Stimulated activated CD8-positive, alpha-beta memory T cell treated with anti-CD3 and anti-CD28 coated beads, Interleukin-4, amount 100 ng/mL, for 1 hour (primary cell): ENCODE measurements at places on chromosomes 13 and 19.

DNA sequence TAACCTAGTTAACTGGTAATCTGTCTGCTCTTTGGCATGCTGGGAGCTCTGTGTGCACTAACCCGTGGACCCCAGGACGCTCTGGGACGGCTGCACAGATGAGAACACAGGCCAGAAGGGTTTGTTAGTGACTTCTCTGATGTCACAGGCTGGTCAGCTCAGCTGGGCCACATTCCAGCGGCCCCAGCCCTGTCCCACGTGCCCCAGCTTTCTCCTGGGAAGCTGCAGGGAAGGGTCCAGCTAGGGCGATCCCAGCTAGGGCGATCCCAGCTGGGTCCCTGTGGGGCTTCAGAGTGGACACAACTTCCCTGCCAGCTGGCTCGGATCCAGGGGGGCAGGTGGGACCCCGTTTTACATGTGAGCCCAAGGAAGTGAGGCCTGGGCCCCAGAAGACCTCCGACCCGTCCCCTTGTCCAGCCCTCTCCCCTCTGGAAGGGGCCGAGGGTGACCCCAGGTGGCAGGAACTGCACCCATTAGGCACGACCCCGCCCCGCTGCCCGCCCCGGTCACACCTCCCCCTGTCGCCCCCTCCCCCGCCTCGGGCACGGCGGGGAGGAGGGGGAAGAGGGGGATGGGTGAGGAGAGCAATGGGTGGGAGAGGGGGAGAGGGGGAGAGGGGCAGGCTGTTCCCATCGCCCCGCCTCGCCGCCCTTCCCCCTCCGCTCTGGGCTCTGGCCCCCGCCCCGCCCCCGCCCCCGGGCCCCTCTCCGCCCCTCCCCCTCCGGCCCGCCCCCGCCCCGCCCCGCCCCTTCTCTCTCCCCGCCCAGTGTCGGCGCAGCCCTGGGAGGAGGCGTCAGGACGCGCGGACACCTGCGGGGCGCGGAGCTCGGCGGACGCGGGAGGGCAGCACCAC is 75.2 kb upstream of the MCF2L start:
- DNase-seq: no peak

GRCh38 chr13:60398379-60398891 is 1.4 kb downstream of the TDRD3 start:
- no peak for DNase-seq

DNA sequence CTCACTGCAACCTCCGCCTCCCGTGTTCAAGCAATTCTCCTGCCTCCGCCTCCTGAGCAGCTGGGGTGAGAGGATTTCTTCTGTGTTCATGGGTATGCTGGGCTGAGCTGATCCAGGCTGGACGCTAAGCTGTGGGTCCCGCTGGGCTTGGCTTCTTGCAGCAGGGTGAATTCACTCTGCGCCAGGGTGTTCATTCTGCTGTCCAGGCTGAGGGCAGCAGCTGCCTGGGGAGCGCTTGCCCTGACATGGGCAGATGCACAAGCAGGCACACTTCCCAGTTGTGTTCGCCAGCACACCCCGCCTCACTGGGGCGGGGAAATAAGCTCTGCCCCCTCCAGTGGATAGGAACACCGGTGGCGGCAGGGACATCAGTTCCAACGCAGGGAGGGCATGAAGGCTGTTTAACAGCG is 7.3 kb upstream of the INAFM1 start:
- no peak for DNase-seq

- DNase-seq: no peak
Observed at GRCh38 chr13:111659842-111660241, 339.4 kb downstream of the TEX29 start.

GRCh38 chr19:38284422-38284821 is 19.6 kb upstream of the C19orf33 start:
- no peak for DNase-seq

DNA sequence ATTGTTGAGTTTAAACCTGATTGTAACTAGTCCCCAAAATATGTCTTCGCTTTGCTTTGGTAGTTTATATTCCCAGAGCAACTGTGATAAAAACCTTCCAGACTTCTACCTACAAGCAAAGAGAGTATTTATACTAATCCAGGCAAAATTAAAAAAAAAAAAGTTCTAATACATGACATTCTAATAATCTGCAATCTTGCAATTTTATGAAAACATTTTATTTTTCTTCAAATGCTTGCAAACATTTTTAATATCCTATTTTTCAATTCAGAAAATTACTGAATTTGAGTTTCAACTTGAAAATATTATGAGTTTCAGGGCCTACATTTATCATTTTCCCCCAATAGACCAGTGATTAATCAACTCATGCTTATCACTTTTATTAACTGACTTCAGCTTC is 830.2 kb upstream of the KLHL1 start:
- DNase-seq: no peak

DNA sequence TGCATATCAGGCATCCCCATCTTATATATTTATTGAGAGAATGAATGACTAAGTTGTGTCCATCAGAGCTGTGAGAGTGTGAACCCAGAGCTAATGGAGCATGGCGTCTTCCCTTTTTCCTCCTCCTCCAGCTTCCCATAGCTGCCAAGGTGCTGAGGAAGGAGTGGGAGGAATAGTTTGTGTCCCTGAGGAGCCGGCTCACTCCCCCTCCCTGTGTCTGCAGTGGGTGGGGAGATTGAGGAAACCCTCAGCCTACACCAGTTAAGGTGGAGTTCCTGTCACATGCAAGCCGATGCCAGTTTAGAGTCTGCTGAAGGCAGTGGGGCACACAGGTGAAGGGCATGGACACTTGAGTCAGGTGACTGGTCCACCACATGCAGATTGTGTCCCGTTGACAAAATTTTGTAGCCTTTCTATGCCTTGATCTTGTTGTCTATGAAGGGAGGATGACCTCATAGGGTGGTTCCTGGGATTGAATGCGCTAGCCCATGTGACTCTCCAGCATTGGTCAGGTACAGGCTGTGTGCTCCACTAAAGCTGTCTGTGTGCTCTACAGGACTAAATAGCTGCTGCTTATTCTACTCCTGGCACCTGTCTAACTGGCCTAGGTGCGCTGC is 47.6 kb upstream of the GPI start:
- DNase-seq: no peak

- DNase-seq: no peak
Observed at GRCh38 chr13:26132756-26133155, 80.9 kb upstream of the SHISA2 start.

- no peak for DNase-seq
Observed at GRCh38 chr13:57666131-57666953, 34.8 kb downstream of the PCDH17 start.

GRCh38 chr19:9032136-9032631 is 22.0 kb upstream of the MUC16 start:
- DNase-seq: no peak

DNA sequence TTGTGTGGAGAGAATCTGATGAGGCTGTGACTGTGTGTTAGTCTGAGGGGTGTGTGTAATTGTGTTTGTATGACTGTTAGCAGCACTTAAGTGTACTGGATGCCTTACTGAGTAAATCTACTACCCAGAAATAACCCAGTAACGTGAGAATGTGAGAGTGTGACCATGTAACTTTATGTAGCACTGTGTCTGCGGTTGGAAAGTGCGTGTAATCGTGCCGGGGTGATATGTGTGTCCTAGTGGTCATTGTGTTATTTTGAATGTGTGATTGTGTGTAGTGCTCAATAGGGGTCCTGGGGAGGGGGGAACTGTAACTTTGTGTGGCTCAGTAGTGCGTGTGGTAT is 550 bp downstream of the ZNF383 start:
- no peak for DNase-seq

DNA sequence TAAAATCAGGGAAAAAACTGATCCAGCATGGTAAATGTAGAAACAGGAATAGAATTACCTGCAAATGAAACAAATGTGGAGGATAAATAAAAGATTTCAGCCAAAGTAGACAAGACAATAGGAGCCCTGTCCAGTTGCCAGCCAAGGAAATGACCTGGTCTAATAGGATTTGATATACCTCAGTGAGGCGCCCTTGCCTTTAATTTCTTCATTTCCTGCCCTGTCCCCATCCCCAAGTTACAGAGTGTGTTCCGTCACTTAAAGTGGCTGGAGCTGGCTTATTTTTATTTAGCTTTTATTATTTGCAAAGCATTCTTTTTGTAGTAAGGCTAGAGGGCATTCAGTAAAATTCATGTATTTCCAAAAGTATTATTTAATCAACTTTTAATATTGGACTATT is 1022.0 kb downstream of the EFNB2 start:
- DNase-seq: no peak

- no peak for DNase-seq
Observed at GRCh38 chr19:13055213-13056051, 47.2 kb downstream of the LYL1 start.

DNA sequence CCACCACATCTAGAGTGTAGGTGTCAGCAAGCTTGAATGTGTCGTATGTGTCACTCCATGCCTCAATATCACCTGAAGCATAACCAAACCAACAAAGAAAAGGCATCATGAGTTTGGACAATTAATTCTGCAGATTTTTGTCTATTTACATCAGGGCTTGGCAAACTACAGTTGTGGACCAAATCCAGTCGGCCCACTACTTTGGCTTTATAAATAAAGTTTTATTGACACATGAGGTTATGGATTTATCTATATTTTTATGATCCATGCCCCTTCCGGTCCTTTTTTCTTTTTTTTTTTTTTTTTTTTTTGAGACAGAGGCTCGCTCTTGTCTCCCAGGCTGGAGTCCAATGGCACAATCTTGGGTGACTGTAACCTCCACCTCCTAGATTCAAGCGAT is 9.2 kb upstream of the CABP5 start:
- DNase-seq: no peak

DNA sequence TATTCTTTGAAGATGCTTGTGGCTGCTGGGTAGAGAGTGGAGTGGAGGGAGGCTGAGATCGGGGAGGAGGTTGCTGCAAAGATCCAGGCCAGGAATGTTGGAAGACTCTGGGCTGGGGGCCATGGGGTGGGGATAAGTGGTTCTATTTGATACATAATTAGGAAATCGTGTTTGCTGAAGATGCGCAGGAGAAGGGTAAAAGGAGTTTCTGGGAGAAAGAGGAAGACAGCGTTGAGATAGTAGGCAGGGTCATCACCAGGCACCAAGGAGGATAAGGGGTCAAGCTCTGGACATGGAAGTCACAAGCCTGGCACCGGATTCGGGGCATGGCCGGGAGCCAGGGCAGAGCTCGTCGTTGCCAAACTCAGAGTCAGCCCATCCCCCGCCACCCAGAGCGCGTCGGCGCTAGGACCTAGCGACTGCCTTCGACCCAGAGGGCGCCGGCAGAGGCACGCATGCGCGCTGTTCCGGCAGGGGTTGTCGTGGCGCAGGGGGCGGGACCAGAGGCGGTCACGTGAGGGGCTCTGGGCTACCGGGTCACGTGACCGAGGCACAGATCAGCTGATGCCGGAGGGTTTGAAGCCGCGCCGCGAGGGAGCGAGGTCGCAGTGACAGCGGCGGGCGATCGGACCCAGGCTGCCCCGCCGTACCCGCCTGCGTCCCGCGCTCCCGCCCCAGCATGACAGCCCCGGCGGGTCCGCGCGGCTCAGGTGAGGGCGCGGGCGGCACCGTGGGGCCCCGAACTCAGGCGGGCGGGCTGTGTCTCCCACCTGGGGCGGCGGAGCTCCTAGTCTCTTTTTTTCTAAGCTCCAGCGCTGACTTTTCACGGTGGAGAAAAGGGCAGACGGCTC is at the start of gene MCOLN1:
MCOLN1 (plus strand) TSS at position 553 of the 851 bp plus-strand sequence; CDS start at position 680, 127 bp downstream.
- DNase-seq: peak; percentile 99

- DNase-seq: no peak
Observed at GRCh38 chr13:39394796-39395678, 208.0 kb downstream of the LHFPL6 start.

DNA sequence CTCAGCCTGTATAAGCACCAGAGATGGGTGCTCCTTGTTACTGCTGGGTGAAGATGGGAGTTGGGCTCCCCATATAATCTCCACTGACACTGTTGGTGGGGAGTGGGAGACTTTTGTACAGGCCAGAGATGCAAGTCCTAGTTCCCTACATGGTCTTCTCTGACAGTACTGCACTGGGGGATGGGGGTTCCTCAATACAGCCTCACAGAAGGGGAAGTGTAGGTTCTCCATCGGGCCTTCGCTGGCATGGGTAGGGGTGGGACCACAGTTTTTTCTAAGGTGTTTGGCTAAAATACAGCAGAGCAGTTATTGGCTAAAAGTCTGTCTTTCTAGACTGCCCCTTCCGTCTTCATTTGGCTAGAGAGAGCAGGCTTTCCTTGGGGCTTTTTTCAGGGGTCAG is 167.2 kb upstream of the SERP2 start:
- no peak for DNase-seq

DNA sequence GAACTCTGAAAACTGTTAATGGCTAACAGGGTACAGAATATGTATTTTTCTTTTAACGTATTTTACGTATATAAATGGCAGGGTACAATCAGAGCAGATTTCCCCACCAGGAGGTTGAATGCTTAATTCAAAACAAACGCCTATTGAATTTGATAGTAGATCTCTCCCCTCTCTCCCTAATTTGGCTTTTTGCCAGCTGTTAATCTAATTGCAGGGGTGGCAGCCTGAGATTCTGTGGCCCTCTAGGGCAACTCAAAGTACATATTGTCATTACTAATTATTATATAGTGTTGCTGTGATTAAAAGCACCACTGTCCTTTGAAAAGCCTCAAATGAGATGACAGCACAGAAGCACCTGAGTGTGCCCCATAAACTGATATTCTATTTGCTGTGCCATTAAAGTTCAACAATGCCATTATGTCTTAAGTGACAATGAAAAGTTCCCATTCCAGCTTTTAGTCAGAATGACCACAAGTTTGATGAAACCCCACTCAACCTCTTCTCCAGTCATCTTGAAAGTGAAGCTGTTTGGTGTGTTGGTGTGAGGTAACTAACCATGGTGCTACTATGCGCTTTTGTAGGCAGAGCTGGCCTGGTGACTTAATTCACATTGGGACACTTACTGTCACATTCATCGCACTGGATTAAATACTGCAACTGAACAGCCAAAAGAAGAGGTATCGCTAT is 351.4 kb downstream of the KCNRG start:
- no peak for DNase-seq

- no peak for DNase-seq
Observed at GRCh38 chr13:51673165-51673564, 88.9 kb downstream of the WDFY2 start.

DNA sequence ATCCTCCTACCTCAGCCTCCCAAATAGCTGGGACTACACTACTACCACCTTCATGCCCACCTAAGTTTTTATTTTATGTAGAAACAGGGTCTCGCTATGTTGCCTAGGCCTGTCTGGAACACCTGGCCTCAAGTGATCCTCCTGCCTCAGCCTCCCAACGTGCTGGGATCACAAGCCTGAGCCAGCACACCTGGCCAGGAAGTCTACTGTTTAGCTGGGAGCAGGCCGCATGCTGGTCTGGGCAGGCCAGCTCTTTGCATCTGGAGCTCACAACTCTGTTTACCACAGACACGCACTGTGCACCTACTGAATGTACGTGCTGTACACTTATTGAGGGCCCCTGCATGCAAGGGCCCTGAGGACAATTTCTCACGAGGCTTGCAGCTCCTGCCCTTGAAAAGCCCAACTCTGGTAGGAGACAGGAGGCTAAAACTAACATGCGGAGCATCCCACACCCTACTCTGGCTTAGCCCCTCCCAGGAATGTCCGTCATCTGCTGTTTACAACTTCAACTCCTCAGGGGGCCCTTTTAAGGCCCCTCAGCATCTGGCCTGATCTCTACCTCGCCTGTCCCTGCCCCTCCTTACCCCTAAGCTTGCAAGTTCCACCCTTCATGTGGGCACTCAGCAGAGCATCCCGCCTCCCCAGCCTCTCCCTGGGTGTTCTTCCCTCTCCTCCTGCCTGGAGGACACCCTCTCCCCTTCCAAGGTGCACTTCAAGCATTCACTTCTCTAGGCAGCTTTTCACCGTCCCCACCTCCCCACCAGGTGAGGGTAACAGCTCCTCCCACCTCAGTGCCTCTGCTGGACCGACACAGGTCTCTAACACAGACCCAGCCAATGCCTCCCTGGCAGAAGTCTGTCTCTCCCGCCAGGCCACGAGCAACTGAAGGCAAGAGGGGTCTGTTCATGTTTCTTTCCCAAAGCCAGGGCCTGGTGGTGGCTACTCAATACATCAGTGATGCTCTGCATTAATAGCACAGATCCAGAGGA is 114.2 kb upstream of the UQCRFS1 start:
- no peak for DNase-seq
